ENCODE measurements at places on chromosomes 3 and 15.

- no peak for DNase-seq
Measured at GRCh38 chr3:191366675-191367074, 36.3 kb upstream of the UTS2B start.

DNA sequence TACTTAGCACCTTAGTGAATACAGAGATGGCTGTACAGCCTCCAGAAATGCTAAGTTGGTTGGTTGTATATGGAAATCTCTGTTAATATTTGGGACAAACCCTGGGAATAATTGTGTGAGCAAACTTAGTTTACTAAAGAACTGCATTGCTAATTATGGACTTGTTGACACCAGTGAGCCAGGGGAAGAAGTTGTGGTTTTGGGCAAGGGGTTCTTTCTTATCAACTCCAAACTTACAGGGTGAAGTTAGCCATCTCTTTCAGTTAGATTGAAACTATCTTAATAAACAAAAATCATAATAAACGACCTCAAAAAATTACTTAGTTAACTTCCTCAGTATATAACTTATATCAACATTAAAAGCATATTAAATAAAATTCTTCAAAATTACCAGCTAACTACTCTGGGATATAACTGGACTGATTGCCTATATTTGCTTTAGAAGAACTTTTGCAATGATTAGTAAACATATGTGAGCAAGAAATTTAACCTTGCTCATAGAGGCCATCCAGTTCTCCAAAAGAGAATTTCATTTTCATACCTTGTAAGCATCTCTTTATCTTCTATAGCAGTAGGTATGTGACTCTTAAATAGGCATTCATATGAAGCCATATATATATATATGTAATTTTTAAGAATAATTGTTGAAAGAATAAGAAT is 24.7 kb downstream of the MBNL1 start:
- no peak for DNase-seq

GRCh38 chr15:77063249-77063648 is 7.7 kb downstream of the TSPAN3 start:
- no peak for DNase-seq

DNA sequence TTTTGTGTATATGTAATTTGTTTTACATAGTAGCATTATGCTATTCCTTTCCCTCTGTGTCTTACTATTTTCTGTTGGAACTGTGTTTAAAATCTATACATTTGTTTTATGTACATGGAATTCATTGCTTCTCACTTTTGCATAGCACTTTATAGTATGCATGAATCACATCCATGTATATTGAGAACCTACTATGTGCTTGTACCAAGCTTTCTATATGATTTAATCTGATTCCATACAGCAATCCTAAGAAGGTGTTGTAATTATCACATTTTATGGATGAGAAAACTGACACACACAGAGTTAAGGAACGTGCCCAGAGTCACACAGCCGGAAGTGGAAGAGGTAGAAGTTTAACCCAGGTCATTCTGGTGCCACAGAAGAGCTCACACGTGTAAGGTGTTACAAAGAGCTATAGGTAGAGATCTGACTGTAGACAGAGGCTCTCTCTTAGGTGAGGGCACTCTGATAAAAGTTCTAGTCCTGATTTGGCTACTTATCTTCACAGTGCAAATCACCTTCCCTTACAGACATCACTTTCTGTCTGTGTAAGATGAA is 3.5 kb upstream of the SMAD3 start:
- DNase-seq = no peak

- DNase-seq = no peak
Measured at GRCh38 chr3:137071104-137071503, 113.3 kb downstream of the IL20RB start.

DNA sequence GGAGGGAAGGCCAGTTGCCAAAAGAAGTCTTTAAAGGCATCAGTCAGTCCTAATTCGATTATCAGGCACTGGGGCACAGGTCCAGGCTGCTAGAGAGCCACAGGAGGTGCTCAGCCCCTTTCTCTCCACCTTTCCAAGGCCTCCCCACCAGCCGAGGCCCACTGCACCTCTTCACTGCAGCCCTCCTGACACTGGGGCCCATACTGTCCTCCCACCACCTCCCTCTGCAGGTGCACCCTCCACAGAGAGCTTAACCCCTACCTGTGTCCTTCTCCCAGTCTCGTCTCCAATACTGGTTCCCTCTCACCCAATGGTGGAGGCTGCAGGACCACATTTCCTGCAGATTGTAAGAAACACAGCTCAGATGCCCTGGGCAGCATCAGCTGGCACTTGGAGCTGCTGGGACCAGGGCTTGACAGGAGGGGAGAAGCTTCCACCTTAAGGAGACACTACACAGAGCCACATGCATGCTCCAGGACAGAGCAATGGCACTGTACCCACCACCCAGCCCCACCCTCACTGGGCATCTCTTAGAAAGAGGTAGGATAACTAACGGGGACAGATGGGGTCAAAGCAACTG is 81.6 kb upstream of the PRR20G start:
- no peak for DNase-seq

DNA sequence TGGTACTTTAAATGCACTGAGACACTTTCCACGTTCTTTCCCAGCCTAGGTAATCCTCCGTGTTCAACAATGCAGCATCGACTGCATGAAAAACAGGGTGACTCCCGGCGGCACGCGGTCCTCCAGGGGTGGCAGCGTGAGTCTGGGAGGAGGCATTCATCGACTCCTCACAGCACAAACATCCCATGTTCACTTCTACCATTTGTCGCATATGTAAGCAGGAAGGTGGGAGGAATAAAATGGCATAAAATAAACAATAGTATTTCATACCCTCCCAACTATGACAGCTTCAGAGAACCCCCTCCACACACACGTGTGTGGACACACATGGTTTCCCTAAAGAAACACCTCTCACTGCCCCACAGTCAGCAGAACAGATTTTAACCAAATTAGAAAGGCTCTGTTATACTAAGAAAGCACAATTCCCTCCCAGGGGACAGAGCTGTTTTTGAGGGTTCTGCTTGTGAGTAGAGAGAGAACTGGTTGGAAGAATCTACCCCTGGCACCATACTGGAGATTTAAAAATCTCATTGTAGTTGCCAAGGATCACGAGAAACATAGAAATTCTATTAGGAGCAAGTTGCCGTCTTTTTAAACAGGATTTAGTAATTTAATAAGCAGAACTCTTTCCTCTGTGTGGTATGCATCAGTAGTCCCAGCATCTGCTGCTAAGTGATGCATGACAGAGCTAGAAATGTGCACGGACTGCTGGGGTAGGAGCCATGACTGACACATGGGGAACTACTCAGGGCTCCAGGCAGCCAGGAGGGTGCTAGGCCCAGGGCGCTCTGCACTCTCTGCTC is 6.0 kb downstream of the FAM43A start:
- no peak for DNase-seq

- no peak for DNase-seq
Measured at GRCh38 chr15:39100106-39100660, 480.7 kb upstream of the THBS1 start.

DNA sequence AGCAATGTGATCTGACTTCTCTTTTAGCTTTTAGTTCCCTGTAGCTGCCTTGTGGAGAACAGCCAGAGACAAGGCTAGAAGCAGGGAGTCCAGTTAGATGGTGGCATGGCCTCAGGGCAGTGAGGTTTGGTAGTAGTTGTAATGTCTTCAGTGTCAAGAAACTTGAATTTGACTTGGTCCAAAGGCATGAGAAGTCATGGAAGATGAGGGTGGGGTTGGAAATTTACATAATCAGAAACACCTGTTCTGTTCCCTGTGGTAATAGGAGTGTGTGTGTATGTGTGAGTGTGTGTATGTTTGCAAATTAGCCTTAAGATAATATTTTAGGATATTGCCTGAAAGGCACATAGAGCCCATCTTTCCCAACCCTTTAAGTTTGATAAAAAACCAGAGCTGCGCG is 55.2 kb upstream of the GCNT3 start:
- no peak for DNase-seq

DNA sequence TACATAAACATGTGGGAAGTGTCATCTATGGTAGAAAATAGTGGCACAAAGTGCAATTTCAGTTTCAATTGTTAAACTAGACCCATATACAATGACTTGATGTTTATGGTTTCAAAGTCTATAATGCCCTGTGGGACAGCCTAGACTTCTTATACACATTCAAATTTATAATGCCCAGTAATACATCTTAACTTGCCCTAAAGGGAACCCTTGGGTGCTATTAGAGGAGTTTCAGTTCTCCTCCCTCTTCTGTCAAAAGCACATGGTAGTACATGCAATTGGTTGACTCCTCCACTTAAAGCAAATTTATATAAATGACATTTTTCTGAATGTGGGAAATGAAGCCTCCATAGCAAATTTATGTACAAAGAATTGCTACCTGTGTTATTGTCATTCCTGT is 30.2 kb upstream of the OR5K4 start:
- DNase-seq = no peak

GRCh38 chr3:191019855-191020254 is 157.4 kb upstream of the GMNC start:
- no peak for DNase-seq

GRCh38 chr3:11238880-11239279 is 33.3 kb upstream of the ATG7 start:
- DNase-seq = no peak

DNA sequence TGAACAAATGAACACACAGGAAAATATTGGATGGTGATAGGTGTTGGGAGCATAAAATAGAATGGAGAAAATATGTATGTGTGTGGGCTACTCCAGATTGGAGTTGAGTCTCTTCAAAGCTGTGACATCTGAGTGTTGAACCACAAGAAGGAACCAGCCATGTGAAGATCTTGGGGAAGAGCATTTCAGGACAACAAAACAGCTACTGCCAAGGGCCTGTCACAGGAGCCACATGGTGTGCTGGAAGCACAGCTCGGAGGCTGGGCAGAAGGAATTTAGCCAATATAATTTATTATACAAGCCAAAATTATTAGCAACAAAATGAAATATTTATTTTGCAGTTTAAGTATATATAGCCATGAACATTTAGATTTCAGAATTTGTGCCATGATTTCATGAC is 108.3 kb upstream of the FGF7 start:
- no peak for DNase-seq

DNA sequence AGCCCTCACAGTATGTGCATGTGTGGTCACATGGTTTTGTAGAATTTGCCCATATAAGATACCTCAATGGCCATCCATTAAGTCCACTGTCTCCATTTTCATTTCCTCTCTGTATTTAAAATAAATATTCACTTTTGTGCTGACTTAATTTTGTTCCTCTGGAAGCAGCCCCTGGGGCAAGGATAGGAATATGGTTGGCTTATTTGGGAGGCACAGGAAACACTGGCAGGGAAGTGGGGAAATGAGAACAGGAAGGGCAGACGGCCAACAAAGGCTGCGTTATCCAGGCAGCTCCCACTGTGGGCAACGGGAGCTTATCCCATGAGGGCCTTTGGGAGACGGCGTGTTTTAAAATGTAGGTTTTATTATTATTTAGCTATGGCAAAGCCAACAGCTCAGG is 148.6 kb downstream of the SHQ1 start:
- no peak for DNase-seq

DNA sequence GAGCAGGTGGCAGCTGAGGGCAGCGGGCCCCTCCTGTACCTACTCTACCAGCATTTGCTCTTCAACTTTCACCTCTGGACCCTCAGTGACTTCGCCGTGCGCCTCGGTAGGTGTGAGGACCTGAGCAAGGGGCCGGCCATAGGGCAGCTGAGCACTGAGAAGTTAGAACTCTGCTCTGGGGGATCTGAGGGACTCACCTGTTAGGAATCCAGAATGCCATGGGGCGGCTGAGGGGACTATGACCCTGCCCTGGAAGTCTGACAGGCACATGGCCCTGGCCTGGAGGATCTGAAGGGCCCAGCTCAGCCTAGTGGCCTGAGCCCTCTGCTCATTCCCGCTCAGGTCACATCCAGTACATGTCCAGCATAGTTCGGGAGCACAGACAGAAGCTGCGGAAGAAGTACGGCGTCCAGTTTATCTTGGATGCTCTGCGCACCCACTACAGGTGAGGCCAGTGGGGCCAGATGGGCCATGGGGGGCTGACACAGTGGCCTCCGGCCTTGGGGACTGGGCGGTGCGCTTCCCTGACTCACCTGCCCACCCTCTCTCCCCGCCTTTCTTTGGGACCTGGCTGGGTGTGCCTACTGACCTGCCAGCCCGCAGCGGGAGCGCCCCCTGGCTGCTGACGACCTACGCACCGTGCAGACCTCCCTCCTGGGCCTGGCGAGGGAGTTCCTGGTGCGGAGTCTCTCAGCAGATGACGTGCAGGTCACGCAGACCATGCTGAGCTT is 18.8 kb downstream of the NBEAL2 start:
- DNase-seq = peak; percentile 54

GRCh38 chr15:62770111-62770660 is 272.4 kb upstream of the TPM1 start:
- DNase-seq = no peak

DNA sequence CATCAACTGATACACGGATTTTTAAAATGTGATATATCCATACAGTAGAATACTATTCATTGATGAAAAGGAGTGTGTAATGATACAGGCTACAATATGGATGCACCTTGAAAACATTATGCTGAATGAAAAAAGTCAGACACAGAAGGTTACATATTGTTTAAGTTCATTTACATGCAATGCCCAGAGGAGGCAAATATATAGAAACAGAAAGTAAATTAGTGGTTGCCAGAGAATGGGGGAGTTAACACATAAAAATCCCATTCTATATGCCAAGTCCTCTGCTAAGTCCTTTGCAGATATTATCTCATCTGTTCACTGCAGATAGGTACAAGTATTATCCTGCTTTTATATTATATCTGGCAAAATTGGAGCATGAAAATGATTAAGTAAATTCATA is 22.1 kb upstream of the CDIN1 start:
- DNase-seq = no peak

- DNase-seq = no peak
Measured at GRCh38 chr15:88021601-88022000, 234.9 kb downstream of the NTRK3 start.

DNA sequence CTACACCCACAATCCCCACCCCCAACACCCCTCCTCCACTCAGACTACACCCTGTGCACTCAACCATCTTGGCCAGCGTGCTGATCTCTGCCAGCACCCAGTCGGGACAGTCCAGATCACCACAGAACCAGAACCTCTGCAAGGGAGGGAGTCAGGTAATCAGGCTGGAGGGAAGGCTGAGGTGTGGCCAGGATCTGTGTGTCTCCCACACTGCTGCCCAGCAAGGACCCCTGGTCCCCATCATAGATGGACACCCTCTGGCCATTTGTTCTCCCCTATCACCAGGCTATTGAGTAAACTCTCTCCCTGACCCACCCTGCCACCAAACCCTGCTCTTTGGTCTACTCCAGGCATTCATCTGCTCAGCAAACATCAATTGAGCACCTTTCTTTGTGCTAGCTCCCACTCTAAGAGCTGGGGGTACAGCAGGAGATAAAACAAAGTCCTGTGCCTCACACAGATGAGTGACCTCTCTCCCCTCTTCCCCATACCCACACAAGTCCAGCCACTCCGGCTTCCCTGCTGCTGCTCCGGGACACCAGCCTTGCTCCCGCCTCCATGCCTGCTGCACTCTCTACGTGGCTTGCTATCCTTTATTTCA is 134.8 kb downstream of the TBC1D2B start:
- DNase-seq = no peak

- DNase-seq = no peak
Measured at GRCh38 chr3:128194843-128195242, 41.6 kb downstream of the EEFSEC start.

Data from CMK (cell line).